Stimulated activated memory B cell treated with anti-CD40 and anti-IgM and Interleukin-4, amounts not matched to agents 10 μg/mL and 1 μg/mL and 100 μg/mL, for 72 hours (primary cell): ENCODE measurements at places on chromosomes 13 and 19.

GRCh38 chr19:2050991-2051772 is at the start of gene MKNK2:
Gene MKNK2 (minus strand): TSS chr19:2051244. CDS start chr19:2050851, 393 bp downstream.
- peaks cover 29% of the 10 kb centered on the region for H3K36me3 ChIP-seq
- peak; percentile 83 for ATAC-seq
- H3K27me3 ChIP-seq, result no peaks in the 10 kb centered on the region
- peaks cover 82% of the 10 kb centered on the region for H3K4me1 ChIP-seq
- peak within 1 kb of the TSS; percentile 82 for H3K4me3 ChIP-seq
- peak within 1 kb of the TSS; percentile 96 for H3K27ac ChIP-seq

DNA sequence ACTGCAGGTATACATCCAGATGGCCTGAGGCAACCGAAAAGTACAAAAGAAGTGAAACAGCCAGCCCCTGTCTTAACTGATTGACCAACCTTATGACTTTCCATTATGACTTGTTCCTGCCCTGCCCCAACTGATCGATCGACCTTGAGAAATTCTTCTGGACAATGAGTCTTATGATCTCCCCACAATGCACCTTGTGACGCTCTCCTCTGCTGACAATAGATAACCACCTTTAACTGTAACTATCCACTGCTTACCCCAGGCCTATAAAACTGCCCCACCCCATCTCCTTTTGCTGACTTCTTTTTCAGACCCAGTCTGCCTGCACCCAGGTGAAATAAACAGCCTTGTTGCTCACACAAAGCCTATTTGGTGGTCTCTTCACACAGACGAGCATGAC is 11.2 kb downstream of the ZNF83 start:
- no peaks in the 10 kb centered on the region for H3K27me3 ChIP-seq
- H3K36me3 ChIP-seq, result peaks cover 48% of the 10 kb centered on the region
- no peak overlapping the region for H3K27ac ChIP-seq
- no peak overlapping the region for H3K4me3 ChIP-seq
- H3K4me1 ChIP-seq, result peaks cover 29% of the 10 kb centered on the region

GRCh38 chr13:65724226-65724625 is 1505.9 kb downstream of the PCDH9 start:
- H3K27ac ChIP-seq, result no peak overlapping the region
- H3K4me1 ChIP-seq, result no peaks in the 10 kb centered on the region
- H3K36me3 ChIP-seq, result no peaks in the 10 kb centered on the region
- H3K27me3 ChIP-seq, result no peaks in the 10 kb centered on the region

GRCh38 chr19:39878398-39878797 is 32.2 kb upstream of the FBL start:
- H3K4me3 ChIP-seq, result no peak overlapping the region
- no peak for ATAC-seq
- no peaks in the 10 kb centered on the region for H3K4me1 ChIP-seq
- H3K36me3 ChIP-seq, result no peaks in the 10 kb centered on the region
- H3K27ac ChIP-seq, result no peak overlapping the region
- H3K27me3 ChIP-seq, result no peaks in the 10 kb centered on the region

DNA sequence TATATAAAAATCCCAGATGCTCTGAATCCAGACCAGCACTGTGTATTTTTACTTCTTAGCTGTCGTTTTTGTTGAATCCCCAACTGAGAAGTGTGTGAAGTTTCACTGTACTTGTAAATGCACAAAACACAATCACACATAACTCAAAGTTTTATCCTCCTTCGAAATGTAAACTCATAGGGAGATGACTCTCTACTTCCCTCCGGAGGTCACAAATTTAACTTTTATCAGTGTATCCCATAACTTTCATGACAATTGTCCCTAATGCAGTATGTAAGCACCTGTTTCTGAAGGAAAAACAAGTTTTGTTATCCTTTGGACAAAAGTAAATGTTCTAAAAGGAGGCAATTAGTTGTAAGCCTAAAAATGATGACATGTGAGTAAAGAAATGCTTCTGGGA is 665.0 kb upstream of the SLITRK6 start:
- no peak overlapping the region for H3K27ac ChIP-seq
- H3K4me1 ChIP-seq, result no peaks in the 10 kb centered on the region
- H3K4me3 ChIP-seq, result no peak overlapping the region
- no peaks in the 10 kb centered on the region for H3K27me3 ChIP-seq

- peaks cover 17% of the 10 kb centered on the region for H3K36me3 ChIP-seq
- H3K4me1 ChIP-seq, result peaks cover 17% of the 10 kb centered on the region
- no peak for ATAC-seq
- no peaks in the 10 kb centered on the region for H3K27me3 ChIP-seq
Measured at GRCh38 chr19:16369664-16370576, 45.3 kb downstream of the KLF2 start.

DNA sequence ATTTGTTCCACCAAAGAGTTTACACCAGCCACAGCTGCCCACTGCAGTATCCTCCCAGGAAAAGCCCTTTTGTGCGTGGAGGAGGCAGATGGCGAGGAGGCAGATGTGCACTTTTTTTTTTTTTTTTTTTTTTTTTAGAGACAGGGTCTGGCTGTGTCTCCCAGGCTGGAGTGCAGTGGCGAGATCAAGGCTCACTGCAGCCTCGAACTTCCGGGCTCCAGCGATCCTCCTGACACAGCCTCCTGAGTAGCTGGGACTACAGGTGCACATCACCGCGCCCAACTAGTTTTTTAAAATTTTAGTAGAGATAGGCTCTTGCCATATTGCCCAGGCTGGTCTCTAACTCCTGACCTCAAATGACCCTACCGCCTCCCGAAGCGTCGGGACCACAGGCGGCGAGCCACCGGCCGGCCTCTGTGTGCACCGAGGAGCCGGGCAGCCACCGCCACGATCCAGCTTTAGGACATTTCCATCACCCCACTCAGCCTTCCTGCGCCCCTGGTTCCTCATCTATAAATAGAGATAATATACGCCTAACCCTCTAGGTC is 563 bp upstream of the PDCD5 start:
- H3K27me3 ChIP-seq, result no peaks in the 10 kb centered on the region
- peaks cover 17% of the 10 kb centered on the region for H3K4me1 ChIP-seq
- ATAC-seq, result peak; percentile 49
- H3K27ac ChIP-seq, result peak overlapping the region; percentile 85
- peaks cover 10% of the 10 kb centered on the region for H3K36me3 ChIP-seq

DNA sequence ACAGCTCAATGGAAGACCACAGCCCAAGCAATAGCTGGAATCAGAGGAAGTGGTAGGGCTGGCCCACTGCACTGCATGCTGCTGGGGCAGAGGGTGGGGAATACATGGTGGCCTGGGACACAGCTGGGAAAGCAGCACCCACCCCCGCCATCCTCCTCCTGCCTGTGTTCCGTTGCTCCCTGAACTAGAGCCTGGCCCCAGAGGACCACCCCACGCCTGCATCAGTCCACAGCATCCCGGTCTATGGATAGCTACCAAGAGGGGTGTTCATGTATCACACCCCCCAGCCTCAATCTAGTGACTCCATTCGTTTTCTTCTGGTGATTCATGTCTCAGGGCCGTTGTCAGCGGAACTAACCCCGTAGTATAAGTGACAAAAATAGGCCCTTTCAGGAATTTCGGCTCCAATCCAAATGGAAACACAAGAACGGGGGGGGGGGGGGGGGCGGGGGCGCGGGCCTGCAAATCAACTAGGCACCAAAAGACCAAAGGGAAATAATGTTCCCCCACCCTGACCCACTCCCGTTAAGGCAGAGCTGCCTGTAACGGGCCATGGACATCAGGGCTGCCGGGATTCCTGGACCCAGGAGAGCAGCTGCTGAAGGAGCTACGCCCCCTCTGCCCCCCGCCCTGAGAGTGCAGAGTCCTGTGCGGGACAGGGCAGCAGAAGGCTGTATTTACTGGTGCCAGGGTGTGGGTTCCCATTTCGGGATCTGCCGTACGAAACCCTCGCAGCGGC is 18.9 kb upstream of the EPHX3 start:
- ATAC-seq, result no peak
- H3K27me3 ChIP-seq, result no peaks in the 10 kb centered on the region
- peaks cover 71% of the 10 kb centered on the region for H3K36me3 ChIP-seq

- no peaks in the 10 kb centered on the region for H3K27me3 ChIP-seq
- H3K4me1 ChIP-seq, result no peaks in the 10 kb centered on the region
- ATAC-seq, result no peak
- H3K4me3 ChIP-seq, result no peak overlapping the region
Measured at GRCh38 chr19:36392916-36393673, 14.1 kb upstream of the ZFP14 start.

DNA sequence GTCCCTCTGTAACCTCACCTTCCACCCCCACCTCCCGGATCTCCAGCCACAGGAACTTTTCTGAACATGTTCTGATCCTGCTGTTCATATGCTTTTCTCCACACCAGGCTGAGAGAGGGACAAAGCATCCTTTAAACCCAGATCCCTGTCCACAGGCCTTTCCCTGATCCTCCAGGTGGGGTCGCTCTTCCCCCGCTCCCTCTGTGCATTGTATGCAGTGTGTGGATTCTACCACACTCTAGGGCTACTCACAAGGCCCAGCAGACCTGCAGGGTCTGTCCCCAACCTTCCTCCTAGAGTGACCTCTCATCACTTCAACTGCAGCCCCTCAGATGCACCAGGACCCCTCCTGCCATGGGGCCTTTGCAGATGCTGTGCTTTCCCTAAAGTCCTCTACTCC is 1200.6 kb downstream of the UQCRFS1 start:
- H3K36me3 ChIP-seq, result no peaks in the 10 kb centered on the region
- no peaks in the 10 kb centered on the region for H3K27me3 ChIP-seq
- no peaks in the 10 kb centered on the region for H3K4me1 ChIP-seq
- no peak for ATAC-seq

- peaks cover 31% of the 10 kb centered on the region for H3K36me3 ChIP-seq
- H3K4me1 ChIP-seq, result peaks cover 50% of the 10 kb centered on the region
- H3K27me3 ChIP-seq, result no peaks in the 10 kb centered on the region
- no peak overlapping the region for H3K27ac ChIP-seq
Measured at GRCh38 chr13:97275776-97276501, 53.8 kb downstream of the MBNL2 start.

DNA sequence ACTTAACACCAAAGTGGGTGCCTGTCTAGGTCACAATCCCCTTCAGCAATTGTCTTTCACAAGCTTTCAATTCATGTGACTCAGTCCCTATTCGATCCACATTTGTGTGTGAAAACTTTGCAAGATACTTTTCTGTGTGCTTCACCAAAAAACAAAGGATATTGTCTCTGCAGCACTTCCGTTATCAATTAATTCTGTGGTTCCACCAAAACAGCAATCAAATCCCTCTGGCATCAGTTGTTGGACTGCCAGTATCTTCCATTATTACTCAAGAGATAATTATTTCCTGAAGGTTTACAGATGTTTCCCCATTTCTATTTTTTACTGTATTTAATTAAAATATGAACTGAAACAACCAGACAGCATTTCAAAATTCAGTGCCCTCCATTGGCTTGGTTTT is 481.4 kb downstream of the SUCLA2 start:
- no peaks in the 10 kb centered on the region for H3K4me1 ChIP-seq
- H3K27me3 ChIP-seq, result no peaks in the 10 kb centered on the region
- H3K4me3 ChIP-seq, result no peak overlapping the region

- H3K27me3 ChIP-seq, result no peaks in the 10 kb centered on the region
- ATAC-seq, result no peak
- no peak overlapping the region for H3K4me3 ChIP-seq
- H3K4me1 ChIP-seq, result no peaks in the 10 kb centered on the region
- no peak overlapping the region for H3K27ac ChIP-seq
- H3K36me3 ChIP-seq, result no peaks in the 10 kb centered on the region
Measured at GRCh38 chr13:64339373-64340063, 2890.6 kb downstream of the PCDH9 start.

- H3K27ac ChIP-seq, result no peak overlapping the region
- H3K4me3 ChIP-seq, result no peak overlapping the region
- H3K36me3 ChIP-seq, result no peaks in the 10 kb centered on the region
- no peaks in the 10 kb centered on the region for H3K4me1 ChIP-seq
Measured at GRCh38 chr19:51030631-51031030, 4.2 kb downstream of the KLK12 start.

GRCh38 chr13:91468301-91468700 is 69.9 kb downstream of the GPC5 start:
- H3K4me3 ChIP-seq, result no peak overlapping the region
- no peaks in the 10 kb centered on the region for H3K36me3 ChIP-seq
- H3K27me3 ChIP-seq, result no peaks in the 10 kb centered on the region
- ATAC-seq, result no peak

DNA sequence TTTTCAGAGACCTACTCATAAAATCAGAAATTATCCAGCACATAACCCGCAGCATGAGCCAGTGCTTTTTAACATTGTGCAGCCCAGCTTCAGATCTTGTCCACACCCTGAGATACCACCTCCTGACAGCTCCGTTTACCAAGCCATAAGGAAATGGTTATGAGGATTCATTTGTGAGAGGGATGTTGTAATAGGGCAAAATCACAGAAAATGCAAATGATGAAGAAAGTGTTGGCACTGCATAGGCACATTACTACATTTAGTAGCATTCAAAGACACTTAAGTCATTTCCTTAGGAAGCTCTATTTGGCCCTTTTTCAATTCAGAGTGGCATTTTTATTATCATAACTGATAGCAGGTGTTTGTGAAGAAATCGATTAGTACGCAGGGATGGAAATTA is 277.5 kb downstream of the DNAJC15 start:
- no peak overlapping the region for H3K4me3 ChIP-seq
- no peak overlapping the region for H3K27ac ChIP-seq
- H3K36me3 ChIP-seq, result no peaks in the 10 kb centered on the region
- no peaks in the 10 kb centered on the region for H3K4me1 ChIP-seq
- ATAC-seq, result no peak

GRCh38 chr19:29928831-29929230 is 13.2 kb upstream of the URI1 start:
- no peaks in the 10 kb centered on the region for H3K36me3 ChIP-seq
- peaks cover 6% of the 10 kb centered on the region for H3K4me1 ChIP-seq
- peaks cover 12% of the 10 kb centered on the region for H3K27me3 ChIP-seq
- no peak for ATAC-seq
- no peak overlapping the region for H3K27ac ChIP-seq

GRCh38 chr13:76707360-76707759 is 178.8 kb downstream of the KCTD12 start:
- ATAC-seq, result no peak
- H3K4me1 ChIP-seq, result no peaks in the 10 kb centered on the region

GRCh38 chr19:11853358-11853757 is 4.8 kb downstream of the ZNF439 start:
- no peaks in the 10 kb centered on the region for H3K27me3 ChIP-seq
- peaks cover 37% of the 10 kb centered on the region for H3K4me1 ChIP-seq
- peaks cover 47% of the 10 kb centered on the region for H3K36me3 ChIP-seq

GRCh38 chr19:7295912-7296536 is 1.8 kb upstream of the INSR start:
- peaks cover 39% of the 10 kb centered on the region for H3K27me3 ChIP-seq
- H3K36me3 ChIP-seq, result no peaks in the 10 kb centered on the region
- ATAC-seq, result no peak

DNA sequence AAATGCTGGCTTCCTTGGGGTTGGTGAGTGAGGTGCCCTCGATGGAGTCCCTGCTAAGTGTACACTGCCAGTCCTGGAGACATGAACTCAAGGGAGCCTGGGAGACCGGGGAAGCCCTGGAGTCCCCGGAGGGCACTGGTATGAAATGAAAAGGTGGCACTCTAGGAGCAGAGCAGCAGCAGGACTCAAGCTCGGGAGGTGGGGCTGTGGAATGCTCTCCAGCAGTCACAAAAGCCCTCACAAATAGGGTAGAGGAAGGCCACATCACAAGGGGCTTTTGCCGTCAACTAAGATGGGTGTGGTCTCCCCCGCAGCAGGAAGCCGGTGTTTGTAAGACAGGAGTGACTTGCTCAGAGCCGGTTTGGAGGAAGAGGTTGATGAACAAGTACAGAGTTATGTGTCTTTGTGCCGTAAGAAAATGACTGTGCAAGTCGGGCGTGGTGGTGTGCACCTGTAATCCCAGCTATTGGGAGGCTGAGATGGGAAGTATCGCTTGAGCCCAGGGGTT is 19.3 kb downstream of the CCNE1 start:
- H3K36me3 ChIP-seq, result no peaks in the 10 kb centered on the region
- H3K27ac ChIP-seq, result peak overlapping the region; percentile 47
- peak overlapping the region; percentile 28 for H3K4me3 ChIP-seq
- H3K4me1 ChIP-seq, result peaks cover 22% of the 10 kb centered on the region
- peak; percentile 31 for ATAC-seq

GRCh38 chr13:107276936-107277335 is 709.0 kb upstream of the ARGLU1 start:
- no peaks in the 10 kb centered on the region for H3K27me3 ChIP-seq
- no peak overlapping the region for H3K27ac ChIP-seq
- no peaks in the 10 kb centered on the region for H3K4me1 ChIP-seq
- no peak overlapping the region for H3K4me3 ChIP-seq
